ENCODE measurements at places on chromosomes 12 and 14. TPM values are rescaled to one million over a fixed set of nuclear protein-coding genes. Genes with fewer than 3 reads are reported as not detected.

The FAIM2 gene
- total RNA-seq, result 13.8 TPM

The KLRC2 gene
- not detected for total RNA-seq

The HSPB8 gene
- total RNA-seq, result 7.7 TPM

The NID2 gene
- total RNA-seq, result 146 TPM

The SLC22A17 gene
- total RNA-seq, result 9.6 TPM

The PTPRB gene
- total RNA-seq, result 3.6 TPM

The SPIC gene
- total RNA-seq, result not detected

The LHX5 gene
- not detected for total RNA-seq

The MYF6 gene
- not detected for total RNA-seq

The DDHD1 gene
- total RNA-seq, result 47.8 TPM

The RILPL2 gene
- 3.6 TPM for total RNA-seq

The ZNF839 gene
- total RNA-seq, result 2.8 TPM

The PDZRN4 gene
- total RNA-seq, result not detected

The KRT78 gene
- total RNA-seq, result not detected

The RNF212B gene
- total RNA-seq, result not detected

The GLIPR1L1 gene
- total RNA-seq, result not detected

The LAG3 gene
- total RNA-seq, result 0.16 TPM

The SSPN gene
- total RNA-seq, result 9.3 TPM

The NXPH4 gene
- 2.4 TPM for total RNA-seq

The ALKBH2 gene
- total RNA-seq, result 9.9 TPM

The SMCO2 gene
- not detected for total RNA-seq

The ZBTB42 gene
- total RNA-seq, result 2.5 TPM

The MSRB3 gene
- total RNA-seq, result 55.1 TPM

The SERPINA1 gene
- total RNA-seq, result not detected

The CFAP251 gene
- 8.8 TPM for total RNA-seq

The GPR135 gene
- 4.3 TPM for total RNA-seq

The P2RX2 gene
- not detected for total RNA-seq

The INHBC gene
- not detected for total RNA-seq

The ZC3H10 gene
- 5.9 TPM for total RNA-seq

The CYP27B1 gene
- not detected for total RNA-seq

The FOXN4 gene
- not detected for total RNA-seq

The PLEKHG3 gene
- total RNA-seq, result 8.2 TPM

The LRFN5 gene
- 12.1 TPM for total RNA-seq

The BCL2L14 gene
- total RNA-seq, result not detected

The PPP1R36 gene
- total RNA-seq, result not detected

The NPFF gene
- total RNA-seq, result not detected

The MRPL52 gene
- total RNA-seq, result 69.9 TPM

The PTPRR gene
- not detected for total RNA-seq

The HELB gene
- 3.0 TPM for total RNA-seq

The TAS2R10 gene
- total RNA-seq, result not detected

The AICDA gene
- total RNA-seq, result not detected

The ESR2 gene
- 0.16 TPM for total RNA-seq

The NTS gene
- 0.09 TPM for total RNA-seq

The GYS2 gene
- not detected for total RNA-seq

The KRT82 gene
- total RNA-seq, result not detected

The TSPAN19 gene
- not detected for total RNA-seq

The RGS6 gene
- not detected for total RNA-seq

The NGB gene
- not detected for total RNA-seq

Measured in fibroblast of the aortic adventitia (primary cell).